ENCODE measurements at places on chromosomes 5 and 9.

DNA sequence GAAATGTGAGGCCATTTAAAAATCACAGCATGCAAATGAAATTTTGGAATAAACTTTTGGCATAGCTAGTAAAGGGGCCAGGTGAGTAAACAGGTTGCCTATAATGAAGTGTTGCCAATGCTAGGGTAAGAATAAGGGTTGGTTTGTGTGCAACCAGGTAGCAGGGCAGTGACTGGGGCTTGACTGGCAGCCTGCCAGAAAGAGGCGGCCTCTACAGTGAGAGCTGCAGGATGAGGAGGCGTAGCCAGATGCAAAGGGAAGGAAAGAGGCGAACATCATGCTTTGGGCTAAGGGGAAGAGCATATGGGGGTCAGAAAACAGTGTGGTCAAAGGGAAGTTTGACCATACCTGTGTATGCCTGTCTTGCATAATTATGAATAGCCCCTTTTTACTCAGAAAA lies 70.6 kb downstream of the MAST4 start:
- DNase-seq: peak; percentile 64

DNA sequence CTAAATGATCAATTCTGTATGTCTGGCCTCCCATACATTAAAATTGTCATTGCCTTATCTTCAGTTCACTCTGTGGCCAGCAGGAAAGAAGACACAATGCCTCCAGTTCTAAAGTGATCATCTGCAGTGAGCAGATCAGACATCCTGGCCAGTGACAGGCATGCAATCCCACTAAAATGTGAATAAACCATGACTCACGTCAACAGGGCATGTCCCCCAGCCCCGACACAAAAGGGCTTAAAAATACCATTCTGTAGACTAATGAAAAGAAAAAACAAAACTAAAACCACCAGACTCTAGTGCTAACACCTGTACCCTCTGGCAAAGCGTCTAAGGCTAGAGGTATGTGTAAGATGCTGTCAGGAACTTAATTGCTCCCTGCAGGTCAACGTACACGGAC lies 38.5 kb downstream of the DDX31 start:
- DNase-seq: no peak

DNA sequence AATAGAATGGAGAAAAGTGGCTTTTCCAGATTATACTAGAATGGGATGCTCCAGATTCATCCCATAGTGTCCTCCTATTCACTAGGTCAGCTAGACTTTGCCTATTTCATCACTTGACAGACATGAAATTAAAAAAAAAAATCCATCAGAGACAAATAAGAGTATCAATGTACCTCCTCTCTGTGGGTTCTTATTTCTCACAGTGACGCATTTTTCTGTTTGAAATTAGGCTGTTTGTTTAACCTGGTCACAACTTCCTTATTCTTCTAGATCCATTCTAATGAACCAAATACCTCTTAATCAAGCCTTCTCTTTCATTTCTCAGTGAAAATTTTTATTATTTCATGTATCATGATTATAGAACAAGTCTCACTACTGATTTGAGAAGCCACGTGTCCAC lies 305.4 kb downstream of the SEMA5A start:
- no peak for DNase-seq

- DNase-seq: no peak
Observed at GRCh38 chr5:111231119-111231518, 6.9 kb downstream of the CAMK4 start.

- no peak for DNase-seq
Observed at GRCh38 chr5:116747881-116748280, 173.3 kb upstream of the SEMA6A start.

GRCh38 chr9:129569502-129570449 lies 51.1 kb downstream of the C9orf50 start:
- no peak for DNase-seq

GRCh38 chr5:135534609-135535419 lies 950 bp downstream of the NEUROG1 start:
- no peak for DNase-seq

- no peak for DNase-seq
Observed at GRCh38 chr5:79578876-79579275, 33.4 kb upstream of the TENT2 start.

- DNase-seq: peak; percentile 31
Observed at GRCh38 chr9:35611230-35611797, 6.3 kb downstream of the TESK1 start.

- DNase-seq: no peak
Observed at GRCh38 chr5:101751105-101751504, 545.0 kb downstream of the SLCO4C1 start.

GRCh38 chr9:89021154-89021803 lies 30.0 kb downstream of the S1PR3 start:
- DNase-seq: no peak

DNA sequence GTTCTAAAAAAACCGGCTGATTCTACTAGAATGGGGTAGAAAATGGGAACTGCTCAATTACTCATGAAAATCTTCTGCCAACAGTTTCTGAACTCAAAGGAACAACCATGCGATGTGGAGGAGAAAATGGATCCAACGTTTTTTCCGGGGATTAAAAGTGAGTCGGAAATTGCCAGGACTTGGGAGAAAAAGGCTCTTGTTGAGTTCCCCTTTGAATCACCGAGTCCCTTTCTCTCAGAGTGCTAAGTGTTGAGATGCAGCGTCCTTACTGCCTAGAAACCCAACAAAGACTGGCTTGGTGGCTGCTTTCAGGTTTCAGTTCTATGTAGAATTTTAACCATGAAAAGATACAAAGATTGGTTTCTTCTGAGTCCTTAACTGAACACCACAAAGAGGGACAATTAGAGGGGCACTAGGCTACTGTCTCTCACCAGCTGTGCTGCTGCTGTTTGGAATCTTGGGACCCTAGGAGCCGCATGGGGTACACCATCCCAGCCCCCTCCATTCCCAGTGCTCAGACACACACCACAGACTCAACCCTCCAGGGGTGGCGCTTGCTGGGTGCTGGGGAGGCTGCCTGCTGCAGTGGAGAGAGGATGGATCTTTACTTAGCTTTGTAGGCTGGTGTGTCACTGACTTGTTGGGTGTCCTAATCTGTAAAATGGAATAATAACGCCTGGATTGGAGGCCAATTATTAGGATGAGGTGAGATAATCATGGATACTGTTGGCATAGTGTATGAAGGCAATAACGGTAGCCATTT lies 21.5 kb upstream of the NEUROG1 start:
- DNase-seq: no peak

DNA sequence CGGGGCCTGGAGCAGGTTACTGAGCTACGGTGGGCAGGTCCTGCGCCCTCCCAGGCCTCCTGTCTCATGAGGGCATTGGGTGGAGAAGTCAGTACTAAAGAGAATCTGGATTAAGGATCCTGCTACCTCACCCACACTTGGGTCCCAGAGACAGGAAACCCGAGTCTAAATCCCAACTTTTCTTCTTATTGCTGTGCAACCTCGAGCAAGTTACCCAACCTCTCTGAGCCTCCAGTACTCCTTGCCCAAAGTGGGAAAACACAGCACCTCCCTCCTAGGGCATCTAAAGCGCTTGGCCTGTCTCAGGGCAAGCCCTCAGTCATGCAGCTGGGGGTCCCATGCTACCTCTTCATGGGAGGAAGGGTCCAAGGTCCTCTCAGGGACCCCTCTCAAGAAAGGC lies 28.2 kb downstream of the ASS1 start:
- no peak for DNase-seq

Data from NCI-H1105 treated with DMSO at 0.1 percent for 48 hours (cell line).